Sciatic nerve (tissue), 2 donors: ENCODE measurements at places on chromosomes 2 and 18.

GRCh38 chr18:28078849-28079248 is 98.1 kb downstream of the CDH2 start:
- no peak for DNase-seq

- no peak for DNase-seq
Observed at GRCh38 chr18:27838225-27838624, 338.7 kb downstream of the CDH2 start.

DNA sequence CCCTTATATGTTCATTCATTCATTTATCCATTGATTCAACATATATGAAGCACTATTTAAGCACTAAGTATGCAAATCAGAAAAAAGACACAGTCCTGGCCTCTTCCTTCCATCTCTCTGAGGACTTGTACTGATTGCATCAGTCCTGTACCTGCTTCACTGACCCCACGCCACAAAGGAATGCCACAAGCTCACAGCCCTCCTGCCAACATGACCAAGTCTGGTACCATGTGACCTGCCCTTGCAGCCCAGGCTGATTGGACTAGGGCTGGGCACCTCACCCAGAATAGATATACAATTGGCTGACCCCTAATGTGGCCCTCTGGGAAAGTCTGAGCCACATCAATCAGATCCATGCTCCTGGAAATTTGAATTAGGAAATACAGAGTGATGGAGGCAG is 196.6 kb downstream of the AGPS start:
- DNase-seq: no peak

GRCh38 chr18:64165906-64166305 is 17.0 kb upstream of the LINC00305 start:
- DNase-seq: no peak

GRCh38 chr2:20643826-20644225 is 7.1 kb downstream of the HS1BP3 start:
- no peak for DNase-seq

DNA sequence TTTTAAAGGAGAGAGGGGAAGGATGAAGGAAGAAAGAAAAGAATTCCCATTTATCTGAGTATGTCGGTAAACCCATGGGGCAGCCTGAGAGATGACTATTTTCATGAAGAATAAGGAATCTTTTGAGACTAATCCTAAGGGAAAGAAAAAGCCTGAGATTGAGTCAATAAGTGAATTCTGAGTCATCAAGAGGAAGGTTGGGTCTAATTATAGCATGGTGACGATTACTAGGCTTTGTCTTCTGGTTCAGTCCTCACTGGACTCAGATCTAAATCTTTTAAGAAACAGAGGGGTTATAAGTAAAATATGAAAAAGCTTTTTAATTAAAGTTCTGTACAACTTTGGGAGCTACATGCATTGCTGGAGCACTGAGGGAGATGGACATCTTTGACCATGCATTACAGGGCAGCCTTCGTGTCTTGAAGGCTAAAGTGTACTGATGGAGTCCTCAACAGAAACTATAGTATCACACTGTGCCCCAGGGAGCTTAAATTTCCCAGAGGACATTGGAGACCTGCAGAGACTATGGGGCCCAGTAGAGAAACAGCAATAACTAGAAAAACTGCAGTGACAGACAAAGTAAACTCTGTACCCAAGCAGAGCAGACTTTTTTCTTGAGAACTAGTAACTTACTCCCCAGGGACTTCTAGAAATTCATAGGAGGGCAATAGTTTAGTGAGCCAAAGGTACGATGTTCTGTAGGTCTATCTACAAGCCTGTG is 260.9 kb downstream of the RAD51AP2 start:
- DNase-seq: no peak

DNA sequence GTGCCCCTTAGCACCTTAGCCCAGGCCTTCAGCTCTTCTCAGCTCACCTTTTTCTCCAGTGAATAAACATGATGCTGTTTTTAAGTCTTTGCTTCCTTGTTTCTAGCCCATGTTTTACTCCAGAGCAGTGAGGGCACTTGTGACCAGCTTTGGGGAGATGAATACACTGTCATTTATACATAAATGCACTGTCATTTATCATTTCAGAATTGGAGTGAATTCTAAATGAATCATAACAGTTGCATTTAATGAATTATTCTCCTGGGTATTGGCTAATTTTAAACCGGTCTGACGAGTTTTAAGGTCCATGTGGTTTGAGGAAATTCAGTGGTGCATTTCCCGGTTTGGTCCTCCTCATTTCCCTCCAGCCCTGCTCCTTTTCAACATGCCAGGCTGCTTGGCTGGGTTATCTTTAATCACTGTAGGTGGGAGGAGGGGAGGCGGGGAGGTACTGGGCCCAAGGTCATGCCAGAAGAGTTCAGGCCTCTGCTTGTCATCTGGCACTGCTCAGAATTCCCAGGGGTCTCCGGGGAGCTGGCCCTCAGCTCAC is 23.9 kb downstream of the PRKCE start:
- no peak for DNase-seq

DNA sequence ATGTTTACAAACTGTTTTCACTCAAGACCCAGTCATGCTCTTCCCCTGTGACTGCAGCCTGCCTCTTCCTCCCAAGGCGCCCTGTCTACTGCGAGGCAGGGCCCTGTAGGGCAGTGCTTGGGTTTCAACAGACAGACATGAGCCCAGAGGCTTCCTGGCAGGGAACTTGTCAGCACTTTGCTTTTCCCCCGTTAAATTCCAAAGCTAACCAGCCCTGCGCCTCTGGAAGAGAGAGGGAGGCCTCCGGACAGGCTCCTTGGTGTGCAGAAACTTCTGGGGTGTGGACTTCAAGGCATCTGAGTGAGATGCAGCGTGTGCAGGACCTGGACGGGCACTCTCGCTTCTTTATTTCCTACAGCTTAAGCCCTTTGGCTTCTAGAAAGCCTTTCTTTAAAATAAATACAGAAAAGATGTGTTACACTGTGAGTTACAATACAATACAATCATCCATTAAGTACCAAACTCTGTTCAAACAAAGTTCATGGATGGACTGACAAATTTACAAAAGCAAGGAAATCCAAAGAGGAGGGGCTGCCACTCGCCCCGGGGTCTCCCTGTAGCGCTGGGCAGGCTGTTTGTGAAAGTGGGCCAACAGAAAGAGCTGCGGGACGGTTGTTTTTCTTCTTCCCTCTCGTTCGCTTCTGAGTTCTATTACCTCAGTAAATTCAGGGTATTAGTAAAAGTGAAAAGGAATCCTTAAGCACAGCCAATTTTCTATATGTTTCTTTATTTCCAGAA is 8.8 kb upstream of the ZNF516 start:
- DNase-seq: peak; percentile 59

DNA sequence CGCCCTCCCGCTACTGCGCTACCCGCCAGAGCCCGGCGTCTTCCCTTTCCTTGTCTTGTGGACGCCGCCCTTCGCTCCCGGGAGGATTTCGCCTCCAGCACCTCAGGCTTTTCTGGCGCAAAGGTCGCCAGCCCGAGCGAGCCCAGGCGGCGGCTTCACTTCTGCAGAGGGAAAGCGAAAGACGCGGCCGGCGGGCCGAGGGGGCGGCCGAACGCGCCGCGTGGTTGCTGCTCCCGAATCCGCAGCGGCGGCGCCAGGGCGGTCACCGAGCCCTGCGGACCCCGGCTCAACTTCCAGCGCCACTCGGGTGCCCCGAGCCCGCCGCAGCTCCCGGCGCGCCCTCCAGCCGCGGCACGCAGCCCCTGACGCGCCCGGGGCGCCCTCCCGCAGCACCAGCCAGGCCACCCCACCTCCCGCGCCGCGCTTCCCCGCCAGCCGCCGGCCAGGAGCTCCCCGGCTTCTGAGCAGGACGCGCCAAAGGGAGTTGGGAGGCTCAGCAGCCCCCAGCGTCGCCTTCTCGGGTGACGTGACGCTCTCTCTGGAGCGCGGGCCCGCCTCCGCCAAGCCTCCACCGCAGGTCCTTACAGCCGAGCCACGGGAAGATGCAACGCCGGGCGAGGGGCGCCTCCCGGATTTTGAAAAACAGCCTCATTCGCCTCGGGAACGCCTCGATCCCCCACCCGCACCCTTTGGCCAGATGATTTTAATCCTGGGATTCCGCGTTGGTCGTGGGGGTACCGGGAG is 84.9 kb upstream of the EPB41L3 start:
- DNase-seq: peak; percentile 65

- DNase-seq: peak; percentile 74
Observed at GRCh38 chr2:100427627-100428258, 10.3 kb upstream of the CHST10 start.

DNA sequence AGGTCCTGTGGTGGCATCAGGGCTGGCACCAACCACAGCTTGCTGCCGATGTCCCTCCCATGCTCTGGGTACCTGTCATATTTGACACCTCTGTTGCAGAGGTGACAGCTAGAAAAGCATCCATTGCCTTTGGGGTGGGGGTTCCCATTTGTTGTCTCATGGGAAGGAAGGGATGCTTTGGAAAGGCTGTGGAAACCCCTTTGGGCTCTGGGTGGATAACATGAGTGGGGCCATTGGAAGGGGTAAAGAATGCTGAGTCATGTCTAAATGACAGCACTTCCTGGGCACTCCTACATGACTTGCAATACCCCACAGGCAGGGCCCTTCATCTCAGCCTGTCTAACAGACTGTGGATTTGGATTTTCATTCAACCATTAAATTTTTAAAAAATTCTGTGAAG is 27.8 kb downstream of the CTIF start:
- DNase-seq: no peak

DNA sequence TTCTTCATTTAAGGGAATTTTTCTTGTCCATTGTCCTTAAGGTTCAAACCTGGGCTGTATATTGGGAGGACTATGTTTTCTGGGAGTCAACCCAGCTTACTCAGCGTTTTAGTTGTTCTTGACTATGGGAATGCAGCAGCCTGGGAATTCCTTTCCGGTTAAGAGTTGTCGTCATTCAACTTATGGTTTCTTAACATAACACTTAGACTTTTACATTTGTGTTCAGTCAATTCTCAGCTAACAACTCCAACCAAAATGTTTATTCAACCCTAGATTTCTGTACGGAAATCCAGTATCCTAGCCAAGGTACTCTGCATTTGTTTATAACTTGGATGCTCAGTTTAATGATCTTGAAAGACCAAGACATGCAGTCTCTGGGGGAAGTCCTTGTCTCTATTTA is 960.9 kb downstream of the CBLN2 start:
- DNase-seq: no peak

DNA sequence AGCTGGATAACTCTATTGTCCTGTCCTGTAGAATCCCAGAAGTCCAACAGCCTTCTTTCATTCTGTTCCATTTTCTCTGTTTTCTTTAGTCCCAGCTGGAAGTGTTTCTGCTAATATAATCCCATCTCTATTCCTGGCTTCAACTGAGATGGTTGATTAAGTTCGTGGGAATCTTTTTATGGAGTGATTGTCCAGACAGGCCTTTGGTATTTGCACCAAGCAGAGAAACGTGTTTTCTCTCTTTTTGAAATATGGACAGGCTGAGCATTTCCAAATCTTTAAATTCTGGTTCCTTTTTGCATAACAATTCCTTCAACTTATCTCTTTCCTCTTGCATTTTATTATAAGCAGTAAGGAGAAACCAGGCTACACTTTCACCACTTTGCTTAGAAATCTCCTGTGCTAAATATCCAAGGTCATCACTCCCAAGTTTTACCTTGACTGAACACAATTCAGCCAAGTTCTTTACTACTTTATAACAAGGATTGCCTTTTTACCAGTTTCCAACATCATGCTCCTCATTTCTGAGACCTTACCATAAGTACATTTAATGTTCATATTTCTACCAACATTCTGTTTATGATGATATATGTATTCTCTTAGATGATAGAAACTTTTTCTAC is 108.8 kb downstream of the ZFP36L2 start:
- no peak for DNase-seq

DNA sequence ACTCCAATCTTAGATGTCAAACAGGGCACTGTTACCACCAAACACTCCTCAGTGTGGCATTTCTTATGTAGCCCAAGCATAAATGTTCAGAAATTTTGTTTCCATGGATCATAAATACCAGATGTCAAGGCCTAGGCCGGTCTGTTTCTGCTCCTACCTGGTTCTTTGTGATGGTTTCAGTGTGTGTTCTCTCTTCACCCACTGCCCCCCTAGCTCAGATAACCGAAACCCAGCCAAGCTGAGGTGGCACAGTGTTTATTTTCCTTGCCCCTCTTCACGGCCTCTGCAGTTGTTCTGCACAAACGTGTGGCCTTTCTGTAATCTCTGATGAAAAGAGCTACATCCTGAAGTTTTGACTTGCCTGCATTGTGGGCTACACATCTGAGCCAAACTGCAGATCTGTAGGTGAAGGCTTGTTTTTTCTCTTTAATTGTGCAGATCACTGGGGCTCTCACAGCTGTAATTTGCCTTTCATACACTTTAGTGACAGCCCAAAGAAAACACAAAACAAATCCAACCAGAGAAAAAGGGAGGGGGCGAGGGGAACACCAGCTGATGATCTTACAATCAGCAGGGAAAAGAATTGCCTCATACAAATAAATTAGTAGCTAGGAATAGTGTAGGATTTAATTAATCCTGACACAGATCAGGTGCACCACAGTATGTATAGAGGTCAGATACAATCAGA is 99.1 kb downstream of the NRP2 start:
- DNase-seq: no peak

- no peak for DNase-seq
Observed at GRCh38 chr2:10221976-10222870, 80.5 kb upstream of the HPCAL1 start.

GRCh38 chr18:59038295-59039039 is 101.2 kb upstream of the SEC11C start:
- no peak for DNase-seq

DNA sequence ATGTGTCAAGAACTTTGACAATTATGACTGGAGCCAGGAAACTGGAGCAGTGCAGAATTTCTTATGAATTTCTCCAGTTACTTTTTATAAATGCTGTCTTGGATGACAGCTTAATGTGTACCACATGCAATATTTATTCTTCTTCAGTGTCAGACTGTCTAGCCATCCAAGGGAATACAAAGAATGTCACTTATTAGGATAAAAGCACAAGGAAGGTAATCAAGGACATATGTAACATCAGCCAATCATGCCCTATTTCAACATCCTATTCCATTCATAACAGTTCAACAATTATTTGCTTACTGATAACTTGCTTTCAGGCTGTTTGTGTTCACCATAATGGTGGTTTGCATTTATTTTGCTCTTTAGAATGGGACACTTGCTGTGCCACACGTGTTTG is 139.8 kb downstream of the OLA1 start:
- DNase-seq: no peak

- DNase-seq: no peak
Observed at GRCh38 chr2:170354855-170355780, 177.2 kb downstream of the MYO3B start.

DNA sequence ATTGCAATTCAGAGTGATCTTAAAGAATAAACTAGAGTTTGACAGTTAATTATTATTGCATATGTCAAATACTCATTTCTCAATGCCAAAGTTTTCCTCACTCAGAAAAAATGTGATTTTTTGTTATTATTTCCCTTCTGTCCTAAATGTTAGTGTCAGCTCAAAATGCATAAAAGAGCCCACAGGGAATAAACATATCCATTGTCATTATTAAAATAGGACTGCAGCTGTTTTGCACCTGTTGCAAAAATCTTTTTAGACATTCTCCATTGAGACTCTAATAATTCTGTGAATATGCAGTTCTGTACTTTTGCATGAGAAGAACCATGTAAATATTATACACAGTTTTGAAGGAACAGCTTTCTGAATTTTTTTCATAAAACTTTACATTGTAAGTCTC is 540.0 kb upstream of the SLC39A10 start:
- no peak for DNase-seq

- DNase-seq: no peak
Observed at GRCh38 chr2:15222856-15223255, 338.3 kb downstream of the NBAS start.

- DNase-seq: no peak
Observed at GRCh38 chr2:235116885-235117492, 165.2 kb downstream of the SH3BP4 start.

GRCh38 chr2:127614731-127615130 is 31.2 kb upstream of the GPR17 start:
- no peak for DNase-seq

- DNase-seq: no peak
Observed at GRCh38 chr2:200873560-200873959, 9.1 kb upstream of the CLK1 start.
